Stimulated activated CD8-positive, alpha-beta memory T cell treated with anti-CD3 and anti-CD28 coated beads, Interleukin-7, amount 100 ng/mL, for 1 hour (primary cell): ENCODE measurements at places on chromosomes 12 and 14.

- no peak for DNase-seq
Measured at GRCh38 chr12:23621900-23622299, 327.6 kb downstream of the SOX5 start.

DNA sequence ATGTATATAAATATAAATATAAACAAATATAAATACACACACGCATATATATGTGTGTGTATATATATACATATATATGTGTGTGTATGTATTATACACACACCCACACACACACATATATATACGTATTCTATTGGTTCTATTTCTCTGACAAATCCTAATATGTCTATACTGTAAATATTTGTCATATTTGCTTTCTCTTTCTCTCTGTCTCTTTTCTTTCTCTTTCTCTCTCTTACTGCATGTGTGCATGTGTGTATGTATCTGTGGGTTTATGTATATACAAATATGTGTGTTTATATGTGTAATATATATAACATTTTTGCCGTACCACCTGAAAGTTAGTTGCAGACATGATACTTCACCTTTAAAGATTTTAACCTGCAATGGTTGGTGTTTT, 174.2 kb upstream of the PLEKHG7 start:
- no peak for DNase-seq

- no peak for DNase-seq
Measured at GRCh38 chr14:34052658-34053014, 101.8 kb upstream of the EGLN3 start.

GRCh38 chr14:103347091-103347815, 13.2 kb downstream of the EIF5 start:
- no peak for DNase-seq

GRCh38 chr14:89849931-89850330, 104.6 kb downstream of the EFCAB11 start:
- no peak for DNase-seq

DNA sequence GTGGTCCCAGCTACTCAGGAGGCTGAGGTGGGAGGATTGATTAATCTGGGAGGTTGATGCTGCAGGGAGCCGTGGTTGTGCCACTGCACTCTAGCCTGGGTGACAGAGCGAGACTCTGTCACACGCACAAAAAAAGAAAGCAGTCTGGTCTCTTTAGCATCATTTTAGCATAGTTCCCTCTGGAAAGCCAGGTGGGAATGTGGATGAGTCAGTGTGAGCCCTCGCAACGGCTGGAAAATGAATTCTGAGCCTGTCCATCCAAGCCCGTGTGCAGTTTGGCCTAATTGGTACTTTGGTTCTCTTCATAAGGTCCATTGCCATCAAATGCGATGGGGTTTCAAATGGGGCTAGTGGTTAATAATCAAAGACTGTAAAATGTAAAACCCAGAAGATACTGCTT, 2.4 kb downstream of the MYL2 start:
- DNase-seq: no peak

- no peak for DNase-seq
Measured at GRCh38 chr12:11677752-11678151, 28.3 kb downstream of the ETV6 start.

DNA sequence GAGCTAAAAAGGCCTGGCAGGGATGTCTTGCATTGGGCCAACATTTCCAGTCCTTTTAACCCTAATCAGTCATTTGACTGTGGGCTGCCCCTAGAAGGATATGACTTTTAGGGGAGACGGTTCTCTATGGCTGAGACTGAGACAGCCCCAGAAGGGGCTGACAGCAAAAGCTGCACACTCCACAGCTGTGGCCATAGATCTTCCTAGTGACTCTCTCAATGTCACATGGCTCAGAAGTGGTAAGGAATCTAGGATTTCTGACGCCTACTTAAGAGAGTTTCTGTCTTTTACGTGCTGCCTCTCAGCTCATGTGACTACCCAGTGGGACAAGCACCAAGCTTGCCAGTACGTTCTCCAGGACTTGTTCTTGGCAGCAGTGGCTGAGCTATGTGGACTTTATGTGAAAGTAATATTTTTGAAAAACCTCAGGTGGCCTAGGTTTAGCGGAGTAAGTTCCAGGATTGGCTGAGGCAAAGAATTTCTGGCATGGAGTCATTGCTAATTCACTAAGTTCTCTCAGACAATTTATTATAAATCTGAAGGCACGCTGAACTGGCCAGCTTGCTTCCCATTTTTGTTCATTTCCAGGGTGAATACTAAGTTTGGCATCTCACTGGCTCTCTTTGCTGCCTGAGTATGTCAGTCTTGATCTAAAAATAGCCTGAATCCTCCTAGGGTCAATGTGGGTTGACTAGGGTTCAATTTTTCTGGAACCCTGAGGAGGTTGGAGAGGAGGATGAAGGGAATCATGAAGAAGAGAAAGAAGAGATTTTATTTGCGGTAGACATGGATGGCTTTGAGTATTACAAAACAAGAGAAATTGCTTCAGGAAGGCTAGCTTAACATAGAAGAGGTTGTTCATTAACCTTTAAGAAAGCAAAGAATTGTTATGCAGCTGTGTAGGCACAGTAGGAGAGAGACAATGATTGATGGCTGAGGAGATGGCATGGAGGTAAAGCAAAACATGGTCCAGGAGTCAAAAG, 271.8 kb downstream of the AEBP2 start:
- DNase-seq: no peak

DNA sequence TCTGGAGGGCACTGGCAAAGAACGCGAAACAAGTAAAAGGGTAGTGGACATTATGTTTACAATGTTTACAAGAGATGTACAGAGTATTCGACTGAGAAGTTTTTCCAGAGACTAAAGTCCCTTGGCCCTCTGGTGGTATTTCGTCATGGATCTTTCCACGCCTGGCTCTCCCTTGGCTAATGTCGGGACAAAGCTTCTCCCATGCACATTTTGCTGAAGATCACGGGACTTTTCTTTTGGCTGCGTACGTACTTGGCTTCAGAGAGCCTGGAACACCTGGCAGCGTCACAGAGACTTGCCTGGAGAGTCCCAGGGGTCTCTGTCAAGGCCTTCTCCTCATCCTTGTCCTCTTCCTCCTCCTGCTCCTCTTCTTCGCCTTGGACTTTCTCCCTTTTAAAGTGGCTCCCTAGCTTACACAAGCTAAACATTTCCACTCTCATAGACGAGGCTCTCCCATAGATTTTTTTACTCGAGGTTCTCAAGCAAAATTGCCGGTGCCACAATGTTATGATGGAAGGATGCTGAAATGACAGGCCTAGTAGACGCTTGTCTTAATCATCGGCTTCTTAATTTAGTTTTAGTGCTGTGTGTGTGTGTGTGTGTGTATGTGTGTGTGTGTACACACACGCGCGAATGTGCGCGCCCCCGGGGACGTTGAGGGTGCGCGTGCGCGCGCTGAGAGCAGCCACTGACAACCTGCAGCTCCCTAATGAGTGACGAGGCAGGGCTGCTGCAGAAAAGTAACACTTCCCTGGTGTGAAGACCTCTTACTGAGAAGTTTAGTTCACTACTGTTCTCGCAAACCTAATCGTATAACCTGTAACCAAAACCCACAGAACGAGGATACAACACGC, 4.9 kb upstream of the FOXG1 start:
- no peak for DNase-seq

DNA sequence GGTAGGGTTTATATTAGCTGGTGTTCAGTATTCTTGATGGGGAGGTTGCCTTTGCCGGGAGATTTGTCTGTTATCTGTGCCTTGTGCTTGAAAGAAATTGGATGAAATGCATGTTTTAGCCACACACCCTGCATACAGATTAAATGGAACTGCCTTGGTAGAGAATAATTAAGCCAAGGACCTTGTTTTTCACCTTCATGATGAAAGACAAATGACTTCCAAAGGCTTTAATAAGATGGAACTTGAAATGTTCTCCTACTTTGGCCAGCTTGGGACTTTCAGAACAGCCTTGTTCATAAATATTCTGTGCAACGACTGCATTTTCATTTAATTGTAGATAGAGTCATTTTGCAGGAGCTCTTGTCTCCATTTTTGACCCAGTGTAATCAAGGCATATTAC, 21.2 kb downstream of the JDP2 start:
- no peak for DNase-seq

DNA sequence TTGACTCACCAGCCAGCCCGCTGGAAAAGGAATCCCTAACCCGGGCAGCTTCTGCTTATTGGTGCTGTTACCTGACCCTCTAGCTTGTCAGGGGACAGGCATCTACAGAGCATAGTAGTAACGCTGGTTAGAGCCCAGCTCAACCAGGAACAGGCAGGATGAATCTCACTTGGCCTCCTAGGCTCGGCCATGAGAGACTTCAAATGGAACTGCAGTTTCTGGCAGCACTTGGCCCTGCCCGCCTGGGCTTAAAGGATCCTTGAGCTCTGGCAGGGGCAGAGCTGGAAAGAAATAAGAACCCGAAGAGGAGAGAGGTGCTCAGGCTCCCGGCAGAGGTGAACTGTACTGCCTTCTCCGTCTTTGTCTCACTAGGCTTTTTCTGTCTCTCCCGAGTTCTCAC, 2.3 kb upstream of the LHX5 start:
- no peak for DNase-seq

- no peak for DNase-seq
Measured at GRCh38 chr12:122458105-122459035, 35.9 kb upstream of the CLIP1 start.

DNA sequence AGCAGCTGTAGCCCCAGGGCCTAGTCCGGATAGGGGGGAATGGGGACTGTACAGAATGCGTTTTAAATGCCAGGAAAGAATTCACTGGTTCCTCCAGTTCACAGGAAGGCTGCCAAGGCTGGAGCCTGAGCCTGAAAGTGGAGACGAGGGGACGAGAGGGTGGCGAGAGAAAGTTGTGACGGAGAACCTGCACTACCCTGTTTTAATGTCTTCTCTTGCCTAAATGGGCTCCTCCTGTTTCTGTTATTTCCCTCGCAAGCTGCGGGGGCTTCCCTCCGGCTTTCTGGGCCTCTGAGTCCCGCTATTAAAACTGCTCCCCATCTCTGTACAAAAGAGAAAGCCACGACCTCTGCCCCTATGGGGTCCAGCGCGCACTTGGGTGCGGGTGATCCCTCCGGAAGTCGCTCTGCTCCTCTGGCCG, 4.5 kb downstream of the C1QL4 start:
- DNase-seq: no peak

DNA sequence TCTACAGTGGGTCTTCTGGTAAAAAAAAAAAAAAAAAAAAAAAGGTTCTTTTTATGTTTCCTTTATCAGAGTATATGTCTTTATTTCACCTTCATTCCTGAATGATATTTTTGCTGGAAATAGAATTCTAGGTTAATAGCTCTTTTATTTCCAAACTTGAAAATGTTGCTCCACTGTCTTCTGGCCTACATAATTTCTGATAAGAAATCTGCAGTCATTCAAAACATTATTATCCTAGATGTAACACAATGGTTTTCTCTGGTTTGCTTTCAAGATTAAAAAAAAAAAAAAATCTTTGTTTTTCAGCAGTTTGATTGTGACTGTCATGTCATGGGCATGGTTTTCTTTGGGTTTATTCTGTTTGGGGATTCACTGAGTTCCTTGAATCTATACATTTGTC, 19.5 kb downstream of the DCP1B start:
- DNase-seq: no peak

DNA sequence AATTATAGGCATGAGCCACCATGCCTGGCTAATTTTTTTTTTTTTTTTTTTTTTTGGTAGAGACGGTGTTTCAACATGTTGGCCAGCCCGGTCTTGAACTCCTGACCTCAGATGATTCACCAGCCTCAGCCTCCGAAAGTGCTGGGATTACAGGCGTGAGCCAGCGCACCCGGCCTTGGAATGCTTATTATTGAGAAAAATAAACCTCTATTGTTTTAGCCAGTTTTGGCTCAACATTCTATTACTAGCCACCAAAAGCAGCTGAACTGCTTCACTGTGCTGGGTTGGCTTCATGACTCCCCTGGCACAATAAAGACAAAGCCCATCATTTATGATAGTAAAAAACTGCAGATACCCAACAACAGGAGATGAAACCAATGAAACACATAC, 93.5 kb upstream of the CEP83 start:
- DNase-seq: no peak

GRCh38 chr12:64745980-64746379, 13.2 kb downstream of the GNS start:
- DNase-seq: no peak

DNA sequence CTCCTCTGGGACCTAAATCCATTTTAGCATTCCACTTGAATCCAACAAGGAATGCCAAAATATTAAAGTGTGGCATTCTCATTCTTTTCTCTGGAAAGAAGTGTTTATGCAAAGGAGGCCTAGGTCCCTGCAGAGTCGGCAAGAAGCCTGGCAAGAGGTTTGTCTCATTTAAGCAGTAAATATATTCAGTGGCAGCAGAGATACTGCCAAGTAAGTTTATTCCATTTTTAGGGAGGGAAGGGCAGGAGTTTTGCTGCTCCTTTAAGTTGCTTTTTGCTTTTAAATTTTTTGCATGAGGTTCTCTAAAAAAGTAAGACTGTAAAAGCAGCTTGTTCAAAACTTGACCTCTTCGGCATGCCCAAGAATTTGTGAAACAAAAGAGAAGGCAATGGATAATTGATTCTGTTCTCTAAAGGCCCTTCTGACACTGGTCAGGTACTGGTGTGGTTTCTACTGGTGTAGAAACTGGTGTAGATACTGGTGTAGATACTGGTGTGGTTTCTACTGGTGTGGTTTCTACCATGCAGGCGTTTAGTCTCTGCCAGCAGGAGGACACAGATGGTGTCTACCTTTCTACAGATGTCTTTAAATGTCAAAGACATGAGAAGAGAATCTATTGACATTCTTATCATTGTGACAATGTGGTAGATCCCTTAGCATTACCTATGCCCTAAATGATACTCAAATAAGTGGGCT, 107.3 kb downstream of the SAMD4A start:
- no peak for DNase-seq

DNA sequence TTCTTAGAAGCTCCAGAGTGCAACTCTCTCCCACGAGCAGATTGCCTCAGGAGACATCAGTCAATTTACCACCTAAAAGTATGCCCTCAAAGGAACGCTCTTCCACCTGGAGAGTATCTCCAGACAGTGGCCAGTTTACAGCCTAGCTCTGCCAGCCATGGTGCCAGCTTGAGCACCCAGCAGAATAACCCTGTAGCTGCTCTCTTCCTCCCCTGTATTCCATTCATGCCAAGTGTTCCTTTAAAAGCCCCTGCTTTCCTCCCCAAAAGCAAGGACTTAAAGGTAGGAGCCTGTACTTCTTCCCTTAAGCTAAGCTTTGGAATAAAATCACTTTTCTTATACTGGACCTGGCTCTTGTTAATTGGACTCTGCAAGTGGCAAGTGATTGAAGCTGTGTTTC, 245.4 kb upstream of the TMEM132C start:
- DNase-seq: no peak

GRCh38 chr12:103546959-103547358, 40.1 kb upstream of the STAB2 start:
- no peak for DNase-seq

- DNase-seq: no peak
Measured at GRCh38 chr14:39582028-39582654, 149.9 kb upstream of the FBXO33 start.

DNA sequence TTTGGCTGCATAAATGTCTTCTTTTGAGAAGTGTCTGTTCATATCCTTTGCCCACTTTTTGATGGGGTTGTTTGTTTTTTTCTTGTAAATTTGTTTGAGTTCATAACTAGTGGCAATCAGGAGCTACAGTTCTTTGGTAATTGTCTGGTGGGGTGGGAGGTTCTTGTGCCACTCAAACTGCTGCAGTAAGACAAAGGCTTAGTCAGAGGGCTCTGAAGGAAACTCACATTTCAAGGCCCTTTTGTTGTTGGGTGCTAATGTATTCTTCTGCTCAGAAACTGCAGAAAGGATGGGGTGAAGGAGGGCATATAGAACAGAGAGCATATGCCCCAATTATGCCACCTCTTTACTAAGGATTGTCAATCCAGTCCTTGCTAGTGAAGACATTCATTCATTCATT, 21.9 kb downstream of the MYRFL start:
- DNase-seq: no peak
